ENCODE measurements at places on chromosomes 2 and 18. TPM values are rescaled to one million over a fixed set of nuclear protein-coding genes. Genes with fewer than 3 reads are reported as not detected.

- DNase-seq, result no peak
These were observed 408.4 kb downstream of the RIT2 start for GRCh38 chr18:42707080-42707479.

- peak; percentile 76 for DNase-seq
These were observed 49.8 kb downstream of the SLC14A2 start for GRCh38 chr18:45664824-45665763.

DNA sequence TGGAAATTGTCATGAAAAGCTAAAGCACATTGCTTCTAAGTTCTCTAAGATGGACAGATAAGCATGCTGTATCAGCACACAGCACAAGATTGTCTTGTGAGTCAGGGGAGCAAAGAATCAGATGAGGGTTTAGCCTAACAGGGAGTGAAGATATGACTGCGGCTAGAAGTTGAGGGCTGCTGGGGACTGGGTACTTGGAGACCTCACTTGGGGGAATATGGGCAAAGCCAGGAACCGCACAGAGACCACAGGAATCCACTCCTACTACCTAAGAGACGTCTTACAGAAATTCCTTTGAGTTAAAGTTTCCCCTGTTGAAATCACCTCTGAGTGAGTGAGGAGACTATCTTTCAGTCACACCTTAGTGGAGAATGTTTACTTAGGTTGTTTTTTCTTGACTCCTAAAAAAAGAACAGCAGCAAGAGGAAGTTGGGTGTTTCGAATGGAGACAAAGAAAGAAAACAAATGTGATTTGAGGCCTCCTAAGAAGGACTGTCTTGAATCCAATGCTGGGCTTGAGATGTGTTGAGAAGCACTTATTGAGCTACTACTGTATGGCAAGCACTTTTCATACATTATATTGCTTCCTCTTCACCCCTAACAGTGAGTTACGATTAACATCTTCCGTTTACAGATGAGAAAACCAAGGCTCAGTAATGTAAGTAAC, 100.7 kb downstream of the ANKRD44 start:
- no peak for DNase-seq

- no peak for DNase-seq
These were observed 37.1 kb downstream of the ANO7 start for GRCh38 chr2:241225545-241225944.

OTOF gene
- 0.24 TPM for polyA plus RNA-seq

DNA sequence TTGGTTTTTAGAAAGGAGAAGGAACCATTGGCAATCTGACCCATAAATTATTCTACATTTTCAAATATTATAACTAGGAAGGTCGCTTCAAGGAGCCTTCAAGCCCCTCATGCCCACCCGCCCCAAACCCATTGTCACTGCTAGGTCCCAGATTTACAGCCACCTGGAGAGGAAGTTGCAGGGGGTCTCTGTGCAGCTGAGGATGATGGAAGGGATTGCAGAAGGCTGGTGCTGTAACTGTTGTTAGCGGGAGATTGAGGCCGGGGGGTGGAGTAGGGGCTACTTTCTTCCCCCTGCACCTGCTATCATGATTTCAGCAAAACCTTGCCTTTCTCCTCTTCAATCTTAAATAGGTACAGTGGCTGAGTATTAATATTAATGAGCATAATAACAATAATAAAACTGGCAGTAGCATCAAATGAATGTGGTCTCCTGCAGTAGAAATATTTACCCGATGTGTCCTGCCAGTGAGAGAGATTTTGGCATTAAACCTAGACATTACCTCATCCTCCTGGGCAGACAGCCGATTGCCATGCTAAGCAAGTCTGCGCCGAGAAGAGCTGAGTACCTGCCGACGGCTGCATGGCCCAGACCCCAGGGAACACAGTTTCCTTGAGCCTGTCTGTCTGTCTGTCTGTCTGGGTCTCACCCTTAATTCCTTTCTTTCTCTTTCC, 225.4 kb downstream of the FAM210A start:
- DNase-seq, result no peak

TNS1 gene
- 69.7 TPM for polyA plus RNA-seq

RGPD4 gene
- polyA plus RNA-seq, result not detected

DNA sequence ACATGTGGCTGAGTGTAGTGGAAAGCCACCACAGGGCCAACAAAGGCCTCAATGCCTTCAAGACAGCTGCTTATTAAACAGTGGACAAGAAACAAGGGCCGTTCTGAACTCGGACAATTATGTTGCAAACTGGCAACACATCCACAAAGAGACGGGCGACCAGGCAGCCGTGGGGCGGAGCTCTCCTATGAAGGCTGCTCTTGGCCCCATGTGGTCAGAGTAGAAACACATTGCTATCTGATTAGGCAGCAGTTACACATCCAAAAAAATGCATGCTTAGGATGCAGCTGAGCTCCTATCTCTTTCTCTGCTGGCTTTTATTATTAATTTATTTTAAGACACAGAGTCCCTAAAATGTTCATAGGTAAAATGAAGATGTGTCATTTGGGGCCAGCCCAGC, 163.4 kb downstream of the TMEM163 start:
- DNase-seq, result no peak

GRCh38 chr2:238427435-238428162, 872 bp downstream of the ASB1 start:
- no peak for DNase-seq

GRCh38 chr2:128525653-128526052, 207.0 kb upstream of the HS6ST1 start:
- DNase-seq, result no peak

DNA sequence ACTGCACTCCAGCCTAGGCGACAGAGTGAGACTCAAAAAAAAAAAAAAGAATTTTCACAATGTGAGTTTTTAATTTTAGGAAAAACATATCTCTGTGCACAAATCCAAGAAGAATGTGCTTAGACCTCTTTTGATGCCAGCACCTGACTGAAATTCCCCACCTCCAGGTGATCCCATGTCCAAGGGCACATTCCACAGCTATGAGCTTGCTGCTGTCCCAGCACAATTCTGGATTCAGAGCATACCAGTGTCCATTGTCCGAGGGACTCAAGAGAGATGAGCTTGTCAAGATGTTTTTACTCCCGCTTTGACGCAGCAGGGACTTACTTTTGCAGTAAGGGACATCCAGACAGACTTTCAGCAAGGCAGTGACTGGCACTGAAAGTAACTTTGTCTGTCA, 489.1 kb upstream of the ACVR2A start:
- no peak for DNase-seq

CABYR gene
- polyA plus RNA-seq, result 8.5 TPM

COQ10B gene
- 15.6 TPM for polyA plus RNA-seq

DNA sequence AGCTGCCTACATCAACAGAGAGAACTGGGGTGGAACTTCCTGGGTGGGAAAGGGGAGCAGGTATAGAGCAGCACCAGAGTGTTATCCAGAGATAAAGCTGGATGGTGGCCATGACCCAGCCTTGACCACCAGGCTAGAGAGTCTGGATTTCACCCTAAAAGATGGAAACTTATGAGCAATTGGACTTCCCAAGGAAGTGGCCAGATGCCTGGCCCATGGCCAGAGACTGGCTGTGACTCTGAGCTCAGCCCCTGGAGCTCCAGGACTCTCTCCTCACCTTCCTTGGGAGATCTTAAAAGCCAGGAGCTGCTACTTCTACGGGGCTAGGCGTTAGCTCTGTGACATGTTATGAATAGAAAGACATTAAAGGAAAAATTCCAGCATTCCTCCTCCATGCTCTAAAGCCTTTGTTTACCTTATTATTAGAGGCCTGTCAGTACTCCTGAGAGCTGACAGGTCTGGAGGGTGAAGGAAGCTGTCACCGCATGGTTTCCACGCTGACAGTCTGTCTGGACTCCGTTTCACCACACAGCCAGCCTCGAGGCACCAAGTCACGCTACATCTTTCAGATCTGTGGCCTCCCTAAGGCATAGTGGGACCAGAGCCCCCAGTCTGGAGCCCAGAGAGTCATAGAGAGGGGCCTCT, 260.0 kb upstream of the SIX2 start:
- DNase-seq, result no peak

TMEM178A gene
- polyA plus RNA-seq, result 121 TPM

DNA sequence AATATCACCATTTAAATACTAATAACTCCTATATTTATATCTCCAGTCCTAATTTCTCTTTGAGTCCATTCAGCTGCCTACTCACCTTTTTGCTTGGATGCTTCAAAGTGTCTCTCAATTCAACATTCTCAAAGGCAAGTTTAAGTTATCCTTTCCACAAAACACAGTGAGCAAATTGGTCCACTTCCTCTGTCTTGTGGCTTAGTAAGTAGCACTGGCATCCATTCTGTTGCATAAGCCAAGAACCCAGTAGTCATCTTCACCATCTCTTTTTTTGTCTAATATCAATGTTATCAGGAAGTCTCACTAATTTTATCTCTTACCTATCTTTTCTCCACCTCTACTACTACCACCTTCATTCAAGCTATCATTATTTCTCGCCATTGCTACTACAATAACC, 27.4 kb upstream of the IL1RL1 start:
- DNase-seq, result no peak

FAM237A gene
- not detected for polyA plus RNA-seq

DNA sequence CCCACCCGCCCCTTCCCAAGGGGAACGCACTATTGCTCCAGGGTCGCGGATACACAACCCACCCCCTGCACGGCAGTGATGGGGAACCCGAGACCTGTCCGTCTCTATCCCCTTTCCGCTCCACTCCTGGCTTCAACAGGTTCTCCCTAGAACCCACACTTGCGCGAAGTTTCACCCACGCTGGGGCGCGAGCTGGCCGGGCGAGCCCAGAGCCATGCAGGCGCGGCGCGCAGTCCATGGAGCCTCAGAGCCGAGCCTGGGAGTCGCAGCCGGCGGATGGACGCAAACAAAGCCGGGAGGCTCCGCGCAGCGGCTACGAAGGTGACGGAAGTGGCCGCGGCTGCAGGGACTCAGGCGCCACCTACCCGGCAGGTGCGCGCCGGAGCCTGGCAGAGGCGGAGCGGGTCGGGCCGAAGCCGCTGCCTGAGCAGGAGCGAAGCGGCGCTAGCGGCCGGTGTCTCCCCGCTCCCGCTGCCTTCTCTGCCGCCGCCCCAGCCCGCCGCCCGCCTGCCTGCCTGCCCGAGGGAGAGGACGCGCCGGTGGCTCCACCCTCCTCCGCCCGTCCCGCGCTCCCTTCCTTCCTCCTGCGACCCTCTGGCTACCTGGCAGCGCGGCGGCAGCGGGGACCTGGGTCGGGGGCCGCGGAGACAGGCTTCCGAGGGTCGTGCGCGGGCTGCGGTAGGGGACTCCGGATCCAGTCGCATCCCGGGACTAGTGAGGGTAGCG, 14.0 kb downstream of the ALPG start:
- no peak for DNase-seq

- peak; percentile 68 for DNase-seq
These were observed 62.5 kb downstream of the SLC4A3 start for GRCh38 chr2:219689676-219690628.

RMND5A gene
- polyA plus RNA-seq, result 52.0 TPM

DNA sequence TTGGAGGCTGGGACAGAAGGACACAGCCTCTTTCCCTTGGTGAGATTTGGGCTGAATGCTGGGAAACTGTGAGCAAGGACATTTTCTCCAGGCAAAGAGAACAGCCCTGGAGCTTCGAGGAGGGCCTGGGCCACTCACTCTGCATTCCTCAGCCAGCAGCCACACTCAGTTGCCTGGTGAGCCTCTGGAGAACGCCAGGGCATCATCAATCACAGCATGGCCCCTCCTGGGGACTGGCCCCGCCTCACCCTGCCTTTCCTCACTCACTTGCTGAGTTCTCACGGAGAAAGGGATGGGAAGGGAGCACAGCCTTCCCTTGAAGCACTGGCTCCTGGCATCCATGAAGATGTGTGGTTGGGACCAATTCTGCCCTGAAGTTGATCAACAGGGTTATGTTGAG, 55.0 kb downstream of the APOB start:
- DNase-seq, result no peak

IL18R1 gene
- 1.8 TPM for polyA plus RNA-seq

DNA sequence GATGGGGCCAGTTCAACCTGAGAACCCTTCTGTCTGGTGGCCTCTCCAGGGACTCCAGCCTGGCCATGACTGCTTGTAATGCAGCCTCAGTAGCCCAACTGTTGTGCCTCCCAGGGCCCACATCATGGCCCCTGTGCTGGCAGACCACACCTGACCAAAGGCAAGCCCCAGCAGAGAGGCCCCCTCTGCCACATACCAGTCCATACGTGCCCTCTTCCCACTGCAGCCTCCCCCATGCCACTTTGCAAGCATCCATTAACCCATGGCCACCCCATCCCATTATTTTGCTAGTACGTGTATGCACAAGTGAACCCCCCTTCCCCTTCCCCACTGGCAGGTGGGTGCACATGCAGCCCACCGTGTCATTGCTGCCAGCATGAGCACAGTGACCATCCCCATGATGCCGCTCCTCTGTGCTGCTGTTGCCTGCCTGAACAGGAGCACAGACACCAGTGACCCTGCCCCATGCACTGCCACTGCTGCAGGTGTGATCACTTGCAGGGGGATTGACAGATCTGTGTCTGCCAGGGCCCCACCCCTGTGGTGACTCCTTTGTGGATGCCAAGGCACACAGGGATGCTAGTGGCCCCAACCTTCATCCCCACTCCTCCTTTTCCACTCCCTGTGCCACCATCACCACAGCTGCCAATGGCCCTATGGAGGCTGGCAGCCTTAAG, 330.0 kb upstream of the DSEL start:
- DNase-seq, result no peak

GRCh38 chr2:226310146-226310545, 489.5 kb downstream of the IRS1 start:
- DNase-seq, result peak; percentile 29

GRCh38 chr2:11941201-11942177, 195.1 kb downstream of the LPIN1 start:
- DNase-seq, result no peak

NRP2 gene
- polyA plus RNA-seq, result 70.4 TPM

COL4A4 gene
- 48.3 TPM for polyA plus RNA-seq

GRCh38 chr18:74430806-74431571, 26.1 kb downstream of the DIPK1C start:
- no peak for DNase-seq

GRCh38 chr2:55311444-55311870, 42.4 kb upstream of the MTIF2 start:
- no peak for DNase-seq

GRCh38 chr18:31380912-31381311, 4.3 kb downstream of the DSG4 start:
- no peak for DNase-seq

DNA sequence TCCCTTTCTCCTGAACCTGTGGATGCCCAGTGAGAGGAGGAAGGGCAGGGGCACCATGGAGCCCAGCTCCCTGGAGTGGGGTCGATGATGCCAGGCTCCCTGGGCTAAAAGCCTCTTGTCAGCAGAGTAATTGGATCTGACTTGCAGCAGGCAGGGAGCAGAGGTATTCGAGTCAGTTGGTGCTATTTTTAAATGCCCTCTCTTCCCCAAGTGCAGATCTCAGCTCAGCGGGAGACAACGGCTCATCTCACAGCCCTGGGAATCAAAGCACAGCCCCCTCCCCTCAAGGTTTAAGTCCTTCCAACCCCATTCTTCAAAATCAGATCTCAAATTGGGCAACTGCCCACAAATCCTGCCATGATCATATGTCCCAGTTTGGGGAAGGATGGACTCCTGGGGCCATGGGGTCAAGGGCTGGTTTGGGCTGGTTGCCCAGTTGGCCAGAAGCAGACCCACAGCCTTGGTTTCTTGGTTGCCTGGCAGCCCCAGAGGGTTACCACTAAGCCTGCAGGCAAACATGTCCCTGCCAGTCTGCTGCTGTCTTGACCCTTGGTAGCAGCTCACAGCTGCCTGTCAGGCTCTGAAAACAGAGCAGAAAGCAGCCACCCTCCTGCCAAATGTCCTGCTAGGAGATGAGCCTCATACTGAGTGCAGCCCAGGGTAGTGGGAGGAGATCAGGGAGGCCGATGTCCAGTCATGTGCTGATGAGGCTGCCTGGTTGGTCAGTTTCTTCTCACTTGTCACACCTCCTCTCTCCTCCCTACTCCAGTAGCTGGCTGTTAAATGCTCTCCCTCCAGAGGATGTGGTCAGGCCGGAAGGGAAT, 244.9 kb downstream of the LOXHD1 start:
- DNase-seq, result no peak

GRCh38 chr2:30422444-30423040, 24.5 kb upstream of the LCLAT1 start:
- no peak for DNase-seq

Data from left renal cortex interstitium (tissue), 4 donors.